ENCODE measurements at places on chromosomes 13 and 19.

DNA sequence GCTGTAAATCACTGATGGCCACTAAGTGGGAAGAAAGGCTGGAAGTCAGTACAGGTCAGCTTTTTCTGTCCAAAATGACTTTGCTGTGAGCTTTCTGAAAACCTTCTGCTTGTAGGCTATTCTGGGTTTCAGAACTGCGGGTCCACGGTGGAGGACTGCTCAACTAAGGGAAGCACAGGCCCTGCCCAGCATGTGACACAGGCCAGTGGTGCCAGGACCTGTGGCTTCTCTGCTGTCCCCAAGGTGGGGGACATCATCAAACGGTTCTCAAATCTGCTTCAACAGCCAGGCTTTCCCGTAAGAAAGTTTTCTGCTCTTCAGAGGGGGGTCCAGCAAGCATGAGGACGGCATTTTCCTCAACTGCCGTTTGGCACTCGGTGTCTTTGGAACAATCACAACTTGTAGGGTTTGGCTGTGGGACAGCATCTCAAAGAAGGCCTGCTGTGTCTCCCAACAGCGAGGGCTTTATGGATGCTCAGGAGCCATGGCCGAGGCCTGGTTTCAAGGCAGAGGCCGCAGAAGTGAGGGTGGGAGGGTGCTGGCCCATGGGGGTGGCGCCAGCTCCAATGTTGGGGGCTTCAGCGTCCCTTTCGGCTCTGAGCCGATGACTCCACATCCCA is 3.8 kb downstream of the SGTA start:
- no peak for DNase-seq

GRCh38 chr19:16018801-16019551 is 57.3 kb upstream of the TPM4 start:
- no peak for DNase-seq

DNA sequence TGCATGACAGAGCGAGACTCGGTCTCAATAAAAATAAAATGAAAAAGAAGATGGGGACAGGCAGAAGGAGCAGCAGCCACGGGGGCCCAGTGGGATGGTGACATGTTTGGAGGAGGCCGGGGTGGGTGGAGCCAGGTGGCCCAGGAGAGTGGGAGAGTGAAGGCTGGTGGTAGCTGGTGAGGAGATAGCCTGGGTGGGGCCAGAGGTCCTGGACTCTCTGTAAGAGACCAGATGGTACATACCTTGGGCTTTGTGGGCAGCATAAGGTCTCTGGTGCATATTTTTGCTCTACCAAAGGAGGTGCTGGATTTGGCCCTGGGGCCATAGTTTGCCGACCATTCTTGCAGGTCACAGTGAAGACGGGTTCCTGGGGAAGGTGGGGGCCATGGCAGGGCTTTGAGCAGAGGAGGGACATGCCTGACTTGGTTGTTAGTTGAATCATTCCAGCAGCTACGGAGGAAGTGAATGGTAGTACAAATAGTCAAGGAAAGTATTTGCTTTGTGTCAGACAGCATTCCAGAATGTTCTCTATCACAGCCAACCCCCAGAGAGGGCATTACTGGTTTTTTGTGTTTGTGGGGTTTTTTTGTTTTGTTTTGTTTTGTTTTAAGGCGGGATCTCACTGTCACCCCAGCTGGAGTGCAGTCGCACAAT is 69.1 kb downstream of the ARHGEF18 start:
- DNase-seq = no peak

DNA sequence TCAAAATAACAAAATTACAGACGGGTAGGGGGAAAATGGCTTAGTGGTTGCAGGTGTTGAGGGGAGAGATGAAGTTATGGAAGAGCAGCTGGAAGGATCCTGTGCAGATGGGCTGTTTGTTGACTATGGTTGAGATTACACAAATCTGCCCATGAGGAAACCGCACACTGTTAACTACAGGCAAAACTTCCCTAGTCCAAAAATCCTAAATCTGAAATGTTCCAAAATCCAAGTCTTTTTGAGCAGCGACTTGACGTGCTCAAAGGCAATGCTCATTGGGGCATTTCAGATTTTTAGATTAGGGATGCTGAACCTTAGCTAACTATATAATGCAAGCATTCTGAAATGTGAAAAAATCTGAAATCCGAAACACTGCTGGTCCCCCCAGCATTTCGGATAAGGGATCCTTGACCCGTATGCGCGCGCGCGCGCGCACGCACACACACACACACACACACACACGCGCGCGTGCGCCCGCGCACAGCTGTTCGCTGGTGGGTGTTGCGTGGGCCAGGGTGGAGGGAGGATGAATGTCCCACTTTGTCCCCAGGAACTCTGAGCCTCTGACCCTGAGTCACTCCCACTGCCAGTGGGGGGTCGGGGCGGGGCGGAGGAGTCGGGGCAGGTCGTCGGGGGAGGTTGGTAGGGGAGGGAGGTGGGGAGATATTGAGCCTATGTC is 6.8 kb downstream of the F2RL3 start:
- peak; percentile 2 for DNase-seq

DNA sequence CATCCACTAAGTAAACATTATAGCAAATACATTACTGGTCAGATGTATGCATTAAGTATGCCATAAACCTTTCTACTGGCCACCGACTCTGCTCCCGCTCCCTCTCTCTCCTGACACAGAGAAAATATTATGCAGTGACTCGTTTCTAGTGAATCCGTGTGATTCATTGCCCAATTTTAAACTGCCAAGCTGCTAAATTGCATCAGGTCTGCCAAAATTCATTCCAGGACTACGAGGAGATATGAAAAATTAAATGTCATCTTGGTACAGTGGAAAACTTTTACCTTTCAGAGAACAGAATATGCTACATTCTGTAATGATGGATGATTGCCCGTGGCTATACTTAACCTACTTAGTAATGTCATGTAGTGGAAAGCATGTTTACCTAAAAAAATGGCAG is 368.8 kb upstream of the TSHZ3 start:
- DNase-seq = no peak

DNA sequence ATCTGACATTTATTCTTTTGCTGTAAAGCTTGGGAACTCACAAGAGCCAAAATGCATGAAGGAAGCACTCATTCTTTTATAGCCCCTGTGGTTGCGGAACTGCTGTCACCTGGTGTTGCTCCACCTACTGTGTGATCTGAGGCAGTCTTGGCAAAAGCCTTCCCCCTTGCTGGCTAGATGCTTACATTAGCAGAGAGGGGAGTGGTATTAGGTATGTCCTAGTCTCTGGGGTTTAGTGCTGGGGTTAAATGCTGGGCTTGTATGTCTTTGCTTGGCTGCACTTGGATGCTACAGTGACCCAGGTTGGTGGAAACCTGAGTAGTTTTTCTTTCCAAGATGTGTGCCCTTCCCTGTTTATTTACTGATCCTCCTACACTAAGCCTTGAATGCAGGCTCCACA is 99.3 kb downstream of the WDFY2 start:
- no peak for DNase-seq

DNA sequence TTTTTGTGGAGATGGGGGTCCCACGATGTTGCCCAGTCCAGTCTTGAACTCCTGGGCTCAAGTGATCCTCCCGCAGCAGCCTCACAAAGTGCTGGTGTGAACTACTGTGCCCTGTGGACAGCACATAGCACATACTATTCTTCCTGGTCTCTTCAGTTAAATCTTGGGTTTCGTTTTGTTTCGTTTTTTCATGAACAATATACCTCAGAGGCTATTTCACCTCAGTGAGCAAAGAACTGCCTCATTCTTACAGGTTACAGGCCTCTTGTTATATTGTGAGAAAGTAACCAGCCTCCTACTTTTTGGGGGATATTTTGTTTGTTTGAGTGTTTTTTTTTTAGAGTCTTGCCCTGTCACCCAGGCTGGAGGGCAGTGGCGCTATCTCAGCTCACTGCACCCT is 1.3 kb upstream of the C3 start:
- no peak for DNase-seq
